ENCODE measurements at places on chromosomes 12 and 14.

GRCh38 chr14:104287301-104288009, 149.1 kb downstream of the KIF26A start:
- DNase-seq, result no peak

DNA sequence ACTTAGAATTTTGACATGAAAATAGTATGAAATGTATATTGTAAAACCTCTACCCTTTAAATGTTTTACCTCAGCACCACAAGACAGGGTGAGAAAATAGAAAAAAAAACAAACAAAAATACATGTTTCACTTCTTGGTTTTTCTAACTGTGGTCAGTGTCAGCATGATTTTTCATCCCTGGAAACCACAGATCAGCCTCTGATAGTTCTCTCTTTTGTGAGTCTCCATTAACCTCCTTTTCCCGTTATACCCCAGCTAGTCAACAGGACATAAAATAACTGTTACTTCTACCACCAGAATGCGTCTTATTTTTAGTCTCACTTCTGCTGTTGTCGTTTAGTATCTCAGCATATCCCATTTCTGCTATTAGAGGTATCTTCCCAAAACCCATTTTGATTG, 48.3 kb upstream of the KCNMB4 start:
- DNase-seq, result no peak

- DNase-seq, result no peak
Observed at GRCh38 chr12:107660861-107661415, 24.7 kb upstream of the PWP1 start.

GRCh38 chr14:36829547-36829946, 167.9 kb downstream of the PAX9 start:
- DNase-seq, result no peak

- no peak for DNase-seq
Observed at GRCh38 chr12:116497051-116497591, 62.1 kb upstream of the MAP1LC3B2 start.

DNA sequence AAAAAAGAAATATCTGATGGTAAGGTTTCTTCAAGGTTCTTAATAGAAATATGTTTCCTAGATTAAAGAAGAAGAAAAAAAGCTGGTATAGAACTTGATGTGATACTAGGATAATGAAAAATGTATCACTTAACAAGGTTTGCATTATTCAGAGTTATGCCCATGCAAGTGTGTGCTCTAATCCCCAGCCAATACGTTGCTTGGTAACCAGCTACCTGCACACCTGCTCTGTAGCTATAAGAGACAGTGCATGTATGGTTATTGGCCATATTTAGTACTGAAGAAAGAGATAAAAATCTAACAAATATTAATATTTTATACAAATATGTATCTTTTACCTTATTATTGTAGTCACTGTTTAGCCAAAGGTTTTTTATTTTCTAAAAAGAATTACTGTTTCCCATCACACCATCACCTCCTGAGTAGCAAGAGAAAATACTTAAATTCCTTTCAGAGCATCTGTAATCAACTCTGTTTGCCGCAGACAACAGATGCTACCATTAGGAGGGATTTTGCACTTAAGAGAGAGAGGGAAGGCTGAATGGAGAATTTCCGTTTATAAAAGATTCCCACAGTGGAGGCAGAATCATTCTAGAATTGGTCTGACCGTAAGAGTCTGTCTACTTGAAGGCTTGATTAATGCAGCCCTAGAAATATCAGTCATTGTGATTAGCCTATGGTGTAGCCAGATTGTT, 115.6 kb downstream of the NEDD1 start:
- no peak for DNase-seq

- no peak for DNase-seq
Observed at GRCh38 chr12:38053655-38054464, 262.7 kb upstream of the ALG10B start.

- DNase-seq, result no peak
Observed at GRCh38 chr12:56581418-56582145, 48.5 kb downstream of the BAZ2A start.

GRCh38 chr14:101755591-101756324, 5.8 kb upstream of the PPP2R5C start:
- no peak for DNase-seq

DNA sequence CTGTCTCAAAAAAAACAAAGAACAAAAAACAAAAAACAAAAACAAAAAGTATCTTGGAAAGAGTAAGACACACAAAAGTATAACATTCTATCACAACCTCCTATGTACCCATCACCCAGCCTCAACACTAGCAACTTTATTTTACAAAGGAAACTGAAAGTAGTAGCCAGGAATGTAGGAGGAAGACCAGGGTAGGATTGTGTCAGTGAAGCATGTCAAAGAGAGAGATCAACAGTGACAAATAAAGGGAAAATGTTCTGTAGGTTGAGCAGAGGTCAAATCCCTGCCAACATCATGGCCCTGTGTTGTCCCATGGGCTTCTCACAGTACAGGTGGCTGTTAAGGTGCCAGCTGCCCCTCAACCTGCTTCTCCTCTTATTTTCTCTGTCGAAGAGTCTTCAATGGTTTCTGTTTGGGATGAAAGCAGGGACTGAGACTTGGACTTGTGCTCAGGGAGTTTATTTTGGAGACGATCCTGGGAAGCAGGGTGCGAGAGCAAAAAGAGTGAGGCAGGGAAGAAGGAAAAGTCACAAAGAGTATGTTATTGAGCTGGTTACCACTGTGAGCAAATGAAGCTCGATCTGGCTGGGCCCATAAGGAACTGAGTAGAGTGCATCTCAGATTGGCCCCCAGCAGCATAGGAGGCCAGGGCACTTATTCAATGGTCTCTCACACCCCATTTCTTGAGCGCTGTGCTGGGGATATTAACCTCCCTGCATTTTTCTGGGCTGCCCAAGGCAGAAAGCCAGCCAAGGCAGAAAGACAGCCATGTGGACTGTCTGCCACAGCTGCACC, 29.4 kb upstream of the CTDSP2 start:
- no peak for DNase-seq

GRCh38 chr14:74558655-74559054, 53.4 kb downstream of the LTBP2 start:
- no peak for DNase-seq

DNA sequence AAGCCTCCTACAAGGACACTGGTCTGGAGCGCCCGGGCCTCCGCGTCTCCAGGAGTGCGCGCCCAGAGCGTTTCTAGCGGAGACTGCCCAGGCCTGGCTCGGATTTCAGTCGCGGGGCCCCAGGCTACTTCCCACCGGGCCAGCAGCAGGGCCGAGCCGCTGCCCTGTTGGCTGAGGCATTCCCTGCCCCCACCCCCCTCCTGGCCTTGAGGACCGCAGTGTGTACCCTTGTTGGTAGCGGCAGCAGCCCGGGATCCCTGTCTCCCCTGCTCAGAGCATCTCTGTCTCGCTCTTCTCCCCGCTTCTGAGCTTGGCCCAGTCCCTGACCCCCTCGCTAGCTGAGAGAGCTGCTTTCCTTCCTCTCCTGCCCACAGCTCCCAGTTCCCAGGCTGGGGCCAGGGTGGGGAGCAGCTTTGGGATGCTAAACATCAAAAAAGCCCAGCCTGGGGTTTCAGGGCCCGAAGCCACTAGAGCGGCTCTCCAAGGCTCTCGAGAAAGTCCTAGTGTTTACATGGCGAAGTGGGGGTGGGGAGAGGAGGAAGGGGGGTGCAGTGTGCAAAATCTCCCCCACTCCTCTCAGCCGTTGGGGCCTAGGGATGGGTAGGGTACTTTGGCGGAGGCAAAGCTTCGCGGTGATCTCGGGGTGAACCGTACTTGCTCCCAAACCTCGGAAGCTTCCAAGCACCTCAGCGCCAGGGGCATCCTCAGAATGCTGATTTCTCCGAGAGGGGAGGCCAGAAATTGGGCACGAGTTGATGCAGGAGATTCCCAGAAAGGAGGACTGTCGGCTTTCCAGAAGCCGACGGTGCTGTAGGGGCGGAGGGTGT, 6.4 kb downstream of the NKX2-1 start:
- peak; percentile 7 for DNase-seq

DNA sequence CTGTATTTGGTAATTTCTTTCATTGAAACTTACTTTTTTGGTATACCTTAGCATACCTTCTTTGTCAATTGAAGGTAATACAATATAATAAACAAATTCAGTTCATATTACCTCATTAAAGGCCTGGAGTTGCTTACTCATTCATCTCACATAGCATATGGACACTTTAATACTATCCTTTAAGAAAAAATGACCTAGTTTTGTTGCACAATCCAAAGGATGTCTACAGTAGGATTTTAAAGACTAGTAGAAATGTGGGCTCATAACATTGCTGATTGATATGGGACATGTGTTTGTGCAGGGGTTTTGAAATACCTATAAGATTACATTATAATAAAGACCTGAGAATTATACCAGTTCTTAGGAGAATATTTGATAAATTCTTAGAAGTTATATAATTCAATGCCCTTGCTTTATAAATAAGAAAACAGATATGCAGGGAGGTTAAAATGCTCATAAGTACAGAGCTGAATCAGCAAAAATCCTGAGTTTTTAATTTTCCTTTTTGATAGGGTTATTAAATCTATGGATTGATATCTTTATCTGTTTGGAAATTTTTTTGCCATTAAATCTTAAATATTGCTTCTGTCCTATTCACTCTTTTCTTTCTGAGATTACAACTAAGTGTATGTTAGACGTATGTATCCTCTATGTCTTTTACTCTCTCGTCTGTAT, 352.1 kb downstream of the ATP23 start:
- DNase-seq, result no peak

DNA sequence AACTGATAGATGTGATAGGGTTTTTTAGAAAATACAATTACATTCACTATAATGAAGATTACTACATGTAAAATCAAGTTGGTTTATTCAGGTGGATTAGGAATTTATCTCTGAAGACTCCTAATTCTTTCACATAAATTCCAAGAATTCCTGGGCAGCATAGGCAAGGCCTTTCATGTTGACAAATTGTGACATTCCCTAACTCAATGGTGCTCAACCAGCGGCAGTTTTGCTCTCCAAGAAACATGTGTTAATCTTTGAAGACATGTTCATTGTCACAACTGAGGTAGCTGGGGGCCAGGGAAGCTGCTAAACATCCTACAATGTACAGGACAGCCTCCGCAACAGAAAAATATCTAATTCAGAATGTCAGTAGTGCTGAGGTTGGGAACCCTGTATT, 46.3 kb downstream of the PTPRQ start:
- DNase-seq, result no peak

DNA sequence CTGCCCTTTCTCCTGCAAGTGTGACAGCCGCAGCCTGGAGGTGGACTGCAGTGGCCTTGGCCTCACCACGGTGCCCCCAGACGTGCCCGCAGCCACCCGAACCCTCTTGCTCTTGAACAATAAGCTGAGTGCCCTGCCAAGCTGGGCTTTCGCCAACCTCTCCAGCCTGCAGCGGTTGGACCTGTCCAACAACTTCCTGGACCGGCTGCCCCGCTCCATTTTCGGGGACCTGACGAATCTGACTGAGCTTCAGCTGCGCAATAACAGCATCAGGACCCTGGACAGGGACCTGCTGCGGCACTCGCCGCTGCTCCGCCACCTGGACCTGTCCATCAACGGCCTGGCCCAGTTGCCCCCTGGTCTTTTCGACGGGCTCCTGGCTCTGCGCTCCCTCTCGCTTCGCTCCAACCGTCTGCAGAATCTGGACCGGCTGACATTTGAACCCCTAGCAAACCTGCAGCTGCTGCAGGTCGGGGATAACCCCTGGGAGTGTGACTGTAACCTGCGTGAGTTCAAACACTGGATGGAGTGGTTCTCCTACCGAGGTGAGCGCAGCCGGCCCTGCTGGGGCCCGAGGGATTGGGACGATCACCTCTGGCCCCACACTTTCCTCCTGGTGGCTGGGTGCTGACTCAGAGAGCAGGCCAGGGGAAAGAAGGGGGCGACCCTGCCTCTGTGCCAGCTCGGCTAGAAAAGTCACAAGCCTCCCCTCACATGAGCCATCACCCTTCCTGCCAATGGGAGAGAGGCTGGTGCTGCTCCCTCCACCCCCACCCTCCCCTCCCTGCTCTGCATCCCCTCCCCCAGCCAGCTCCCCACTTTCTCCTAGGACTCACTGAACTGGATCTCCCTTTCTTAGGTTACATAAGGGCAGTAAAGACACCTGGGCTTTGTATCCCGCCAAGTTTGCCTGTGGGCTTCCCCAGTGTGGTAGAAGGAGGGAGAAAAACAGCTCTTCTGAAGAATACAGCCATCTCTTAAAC, 10.9 kb downstream of the LRTM2 start:
- peak; percentile 38 for DNase-seq

DNA sequence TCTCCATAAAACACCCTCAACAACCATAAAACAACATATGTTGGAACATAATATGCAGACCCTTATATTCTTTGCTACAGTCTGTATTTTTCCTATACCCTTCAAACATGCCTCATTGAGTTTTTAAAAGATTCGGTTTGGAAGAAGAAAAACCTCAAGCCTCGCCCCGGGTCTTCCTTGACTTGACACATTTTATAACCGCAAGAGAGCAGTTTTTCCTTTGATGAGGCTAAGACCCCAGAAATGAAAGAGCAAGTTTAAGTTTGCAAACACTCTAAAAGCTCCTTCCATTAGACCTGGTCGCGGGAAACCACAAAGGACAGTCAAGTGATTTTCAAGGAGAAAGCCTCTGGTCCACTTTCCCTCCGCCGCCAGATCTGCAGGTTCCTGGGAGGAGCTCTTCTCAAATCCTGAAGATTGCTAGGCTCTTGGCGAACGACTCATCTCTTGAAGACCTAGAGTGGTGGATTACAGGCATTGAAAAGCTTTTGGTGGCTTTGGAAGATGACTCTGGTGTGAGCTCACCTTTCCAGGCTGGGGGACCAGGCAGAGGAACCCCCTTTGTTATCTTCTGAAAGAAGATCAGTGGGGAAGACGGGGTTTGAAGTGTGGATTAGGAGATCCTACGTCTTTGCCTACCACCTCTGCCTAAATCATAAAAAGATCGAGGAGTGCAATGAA, at the start of gene ASCL4:
Gene ASCL4, plus strand, starts transcription at position 356 of the 681 bp plus-strand sequence. CDS start 515 bp downstream, outside the sequence.
- no peak for DNase-seq

GRCh38 chr12:20426191-20426590, 57.9 kb downstream of the PDE3A start:
- DNase-seq, result no peak

GRCh38 chr12:123614531-123614930, 12.6 kb downstream of the DDX55 start:
- no peak for DNase-seq

DNA sequence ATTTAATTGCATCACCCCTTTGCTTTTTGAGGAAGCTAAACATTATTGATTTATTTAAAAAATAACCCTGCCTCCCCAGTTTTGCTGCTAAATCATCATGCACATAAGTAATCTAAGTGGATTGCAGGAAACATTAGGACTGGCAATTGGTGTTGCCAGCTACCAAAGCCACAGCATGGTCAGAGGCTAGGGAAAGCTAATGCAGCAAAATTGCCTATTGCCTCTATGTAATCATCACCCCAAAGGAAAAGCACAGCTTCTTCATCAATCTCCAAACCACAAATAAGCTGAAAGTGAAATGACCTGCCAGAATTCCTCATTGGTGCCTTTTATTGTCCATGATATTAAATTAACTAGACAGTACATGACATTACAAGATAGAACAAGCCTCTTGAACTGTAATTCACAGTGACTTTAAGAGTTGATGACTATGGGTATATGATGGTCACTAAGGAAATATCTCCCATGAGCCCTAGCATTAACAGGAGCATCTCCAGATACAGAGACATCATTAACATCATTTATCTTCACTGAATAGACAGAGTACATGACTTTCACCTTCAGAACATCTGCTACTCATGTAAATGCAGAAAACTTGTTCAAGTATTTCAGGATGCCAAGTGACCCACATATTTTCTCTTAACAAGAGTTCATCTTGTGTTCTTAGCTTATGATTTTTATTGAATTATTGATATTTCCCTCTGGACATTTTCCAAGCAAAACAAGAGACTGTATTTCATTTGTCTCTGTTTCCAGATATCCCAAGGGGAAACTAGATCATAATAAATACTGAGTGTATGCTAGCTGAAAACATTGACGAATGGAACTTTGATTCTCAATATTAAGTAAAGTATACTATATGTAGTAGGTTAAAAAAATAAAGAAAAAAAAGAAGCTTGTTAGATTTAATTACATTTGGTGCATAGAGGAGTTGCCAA, 29.4 kb downstream of the PTPRR start:
- DNase-seq, result no peak
